CD4-positive, CD25-positive, alpha-beta regulatory T cell (primary cell): ENCODE measurements at places on chromosomes 12 and 14. TPM values are rescaled to one million over a fixed set of nuclear protein-coding genes. Genes with fewer than 3 reads are reported as not detected.
A peak's percentile ranks its signal among the peaks of the same experiment; 100 is the strongest.

GRCh38 chr14:89476354-89476896, 59.4 kb upstream of the FOXN3 start:
- no peak overlapping the region for H3K4me3 ChIP-seq
- DNase-seq, result no peak
- no peaks in the 10 kb centered on the region for H3K27me3 ChIP-seq

DNA sequence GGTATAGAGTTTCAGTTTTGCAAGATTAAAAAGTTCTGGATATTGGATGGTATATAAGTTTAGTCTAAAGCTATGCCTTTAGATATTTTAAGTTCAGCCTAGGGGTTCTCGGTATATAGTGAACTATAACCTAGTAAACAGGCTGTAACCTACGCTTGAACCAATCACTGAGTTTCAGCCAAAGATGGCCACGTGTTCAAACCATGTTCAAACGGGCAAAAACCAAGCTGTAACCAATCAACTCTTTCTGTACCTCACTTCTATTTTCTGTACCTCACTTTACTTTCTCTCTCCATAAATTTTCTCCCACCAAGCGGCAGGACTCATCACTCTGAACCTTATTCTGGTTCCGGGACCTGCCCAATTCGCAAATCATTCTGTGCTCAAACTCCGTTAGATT, 1.4 kb downstream of the TMBIM4 start:
- H3K27ac ChIP-seq, result peak overlapping the region; percentile 96
- peaks cover 9% of the 10 kb centered on the region for H3K36me3 ChIP-seq
- peaks cover 27% of the 10 kb centered on the region for H3K4me1 ChIP-seq
- no peak for DNase-seq

GRCh38 chr12:52058631-52059361, 7.6 kb downstream of the NR4A1 start:
- no peak overlapping the region for H3K4me3 ChIP-seq
- no peaks in the 10 kb centered on the region for H3K36me3 ChIP-seq
- H3K27me3 ChIP-seq, result no peaks in the 10 kb centered on the region
- no peaks in the 10 kb centered on the region for H3K4me1 ChIP-seq

GRCh38 chr12:113462117-113462774, 9.4 kb downstream of the LHX5 start:
- no peak overlapping the region for H3K27ac ChIP-seq
- peak; percentile 54 for DNase-seq
- H3K27me3 ChIP-seq, result peaks cover 20% of the 10 kb centered on the region
- peak overlapping the region; percentile 49 for H3K4me3 ChIP-seq
- H3K36me3 ChIP-seq, result no peaks in the 10 kb centered on the region

DNA sequence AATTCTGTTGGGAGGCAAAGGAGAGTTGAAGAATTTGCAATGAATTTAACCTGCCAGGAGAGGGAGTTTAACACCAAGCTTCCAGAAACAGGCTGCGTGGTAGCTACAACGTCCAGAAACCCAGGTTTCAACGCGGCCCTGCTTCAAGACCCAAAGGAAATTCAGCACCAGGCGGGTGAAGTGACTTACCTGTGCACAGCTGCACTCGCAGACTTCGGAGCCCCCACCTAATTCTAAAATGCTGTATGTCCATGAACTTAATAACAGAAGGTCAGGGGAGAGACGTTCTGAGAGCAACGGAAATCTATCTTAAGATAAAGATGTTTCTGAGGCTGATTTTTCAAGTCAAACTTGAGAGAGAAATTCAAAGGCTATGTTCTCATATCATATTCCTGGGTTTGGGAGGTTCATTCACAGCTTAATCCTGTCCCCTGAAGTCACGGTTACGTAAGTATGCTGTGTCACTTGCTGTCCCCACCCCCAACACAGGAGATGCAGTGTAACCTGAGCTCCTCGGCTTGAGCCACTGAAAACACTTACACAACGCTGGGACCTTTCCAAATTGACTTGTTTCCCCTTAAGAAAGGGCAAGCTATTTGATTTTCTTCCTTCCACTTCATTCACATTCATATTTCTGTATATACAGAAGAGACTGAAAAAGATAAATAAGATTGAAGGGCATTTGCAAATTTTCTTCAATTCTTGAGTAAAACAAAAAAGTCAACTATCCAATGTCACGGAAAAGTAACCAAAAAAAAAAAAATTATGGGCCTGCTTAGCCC, 22.7 kb downstream of the CLIP1 start:
- H3K4me1 ChIP-seq, result peaks cover 15% of the 10 kb centered on the region
- H3K27ac ChIP-seq, result peak overlapping the region; percentile 73
- peak; percentile 86 for DNase-seq
- H3K4me3 ChIP-seq, result peak overlapping the region; percentile 69
- peaks cover 3% of the 10 kb centered on the region for H3K36me3 ChIP-seq

DNA sequence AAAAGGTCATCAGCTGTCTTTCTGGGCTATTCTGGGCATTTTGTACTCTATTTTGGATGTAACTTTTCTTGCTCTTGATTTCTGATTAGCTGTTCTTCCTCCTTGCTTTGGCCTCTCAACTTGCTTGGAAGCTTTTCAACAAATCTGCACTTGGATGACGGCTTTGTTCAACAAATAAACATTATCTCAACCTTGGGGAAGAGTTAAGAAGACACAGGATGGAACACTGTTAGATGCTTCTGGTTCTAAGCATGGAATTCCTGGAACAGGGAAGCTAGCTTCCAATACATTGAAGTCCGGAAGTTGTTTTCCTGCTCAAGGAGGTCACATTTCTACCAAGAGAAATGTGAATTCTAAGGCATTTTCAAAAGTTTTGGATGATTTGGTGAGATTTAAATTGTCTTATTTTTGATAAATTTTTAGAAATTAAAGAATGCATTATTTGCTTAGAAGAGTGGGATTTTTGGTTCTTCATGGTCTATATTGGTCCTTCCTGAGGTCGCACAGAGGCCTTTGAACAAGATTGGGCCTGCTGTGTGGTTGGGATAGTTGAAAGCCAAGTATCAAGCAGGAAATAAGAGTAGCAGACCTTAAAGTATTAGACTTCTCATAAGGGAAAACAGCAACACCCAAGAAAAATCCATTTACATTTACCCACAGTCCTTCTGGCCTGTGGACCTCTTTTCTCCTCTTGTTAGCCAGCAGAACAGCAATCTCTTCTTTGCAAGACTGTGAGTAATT, 59.2 kb downstream of the PPFIBP1 start:
- H3K36me3 ChIP-seq, result no peaks in the 10 kb centered on the region
- no peaks in the 10 kb centered on the region for H3K4me1 ChIP-seq
- no peak overlapping the region for H3K27ac ChIP-seq
- DNase-seq, result no peak

DNA sequence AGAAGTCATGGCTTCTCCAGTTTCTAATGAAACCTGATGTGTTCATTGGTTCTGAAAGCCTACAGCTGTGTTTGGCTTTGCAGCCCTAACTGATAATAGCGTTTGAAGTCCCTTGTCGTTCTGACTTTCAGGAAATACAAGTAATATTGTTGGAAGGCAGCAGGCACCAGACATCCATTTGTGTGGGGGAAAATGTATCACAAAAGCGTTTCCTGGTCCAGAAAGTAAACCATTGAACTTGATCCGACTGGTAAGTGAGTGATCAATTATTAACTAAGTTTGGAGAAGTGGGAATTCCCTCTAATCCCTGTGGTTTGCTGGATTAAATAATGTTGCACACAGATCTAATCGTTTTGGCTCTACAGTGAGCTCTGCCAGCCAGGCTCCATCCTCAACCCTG, 77.3 kb upstream of the LTA4H start:
- H3K27ac ChIP-seq, result no peak overlapping the region
- H3K36me3 ChIP-seq, result no peaks in the 10 kb centered on the region
- H3K4me1 ChIP-seq, result peaks cover 10% of the 10 kb centered on the region
- H3K4me3 ChIP-seq, result no peak overlapping the region

GRCh38 chr14:76755610-76756370, 5.5 kb upstream of the VASH1 start:
- H3K4me1 ChIP-seq, result peaks cover 2% of the 10 kb centered on the region
- no peak overlapping the region for H3K4me3 ChIP-seq
- H3K27ac ChIP-seq, result no peak overlapping the region
- H3K36me3 ChIP-seq, result no peaks in the 10 kb centered on the region
- DNase-seq, result no peak

- H3K4me1 ChIP-seq, result no peaks in the 10 kb centered on the region
- H3K36me3 ChIP-seq, result no peaks in the 10 kb centered on the region
- H3K27me3 ChIP-seq, result no peaks in the 10 kb centered on the region
- H3K4me3 ChIP-seq, result no peak overlapping the region
Measured at GRCh38 chr12:20040831-20041230, 327.5 kb upstream of the PDE3A start.

DNA sequence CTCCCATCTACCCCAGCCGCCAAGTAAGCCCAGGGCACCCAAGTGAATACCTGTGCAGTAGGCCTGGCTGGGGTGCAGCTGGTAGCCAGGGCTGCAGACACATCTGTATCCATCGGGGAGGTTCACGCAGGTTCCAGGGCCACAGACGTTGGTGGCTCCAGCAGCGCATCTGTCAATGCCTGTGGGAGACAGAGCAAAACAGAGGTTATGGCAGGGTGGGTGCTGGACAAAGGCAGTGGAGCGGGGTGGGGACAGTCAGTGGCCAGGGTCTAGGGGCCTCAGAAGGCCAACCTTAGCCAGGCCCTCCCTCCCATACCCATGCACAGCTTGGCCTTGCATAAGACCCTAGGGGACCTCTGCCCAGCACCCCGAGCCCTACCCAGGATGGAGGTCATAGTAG, 29.2 kb downstream of the ISCA2 start:
- no peak overlapping the region for H3K27ac ChIP-seq
- H3K4me3 ChIP-seq, result no peak overlapping the region
- H3K27me3 ChIP-seq, result no peaks in the 10 kb centered on the region
- H3K4me1 ChIP-seq, result no peaks in the 10 kb centered on the region
- no peaks in the 10 kb centered on the region for H3K36me3 ChIP-seq

DNA sequence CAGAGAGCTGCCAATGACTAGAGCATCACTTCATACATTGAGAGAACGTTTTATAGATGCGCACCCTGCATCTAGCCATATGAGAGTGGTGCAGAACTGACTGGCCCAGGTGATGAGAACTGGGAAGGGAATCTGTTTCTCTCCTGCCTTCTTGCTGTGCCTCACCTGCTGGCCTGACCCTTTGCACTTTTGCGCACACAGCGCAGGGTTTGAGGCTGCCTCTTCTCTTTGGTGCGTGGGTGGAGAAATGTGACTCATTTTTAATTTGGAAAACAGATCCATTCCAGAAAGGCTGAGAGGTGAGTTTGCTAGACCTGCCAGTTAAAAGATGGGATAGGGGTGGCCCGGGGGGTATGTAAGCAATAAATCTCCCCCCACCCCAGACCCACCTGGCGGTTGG, 453 bp upstream of the ESRRB start:
- H3K27ac ChIP-seq, result no peak overlapping the region
- H3K36me3 ChIP-seq, result no peaks in the 10 kb centered on the region
- H3K4me3 ChIP-seq, result no peak overlapping the region
- no peaks in the 10 kb centered on the region for H3K4me1 ChIP-seq

DNA sequence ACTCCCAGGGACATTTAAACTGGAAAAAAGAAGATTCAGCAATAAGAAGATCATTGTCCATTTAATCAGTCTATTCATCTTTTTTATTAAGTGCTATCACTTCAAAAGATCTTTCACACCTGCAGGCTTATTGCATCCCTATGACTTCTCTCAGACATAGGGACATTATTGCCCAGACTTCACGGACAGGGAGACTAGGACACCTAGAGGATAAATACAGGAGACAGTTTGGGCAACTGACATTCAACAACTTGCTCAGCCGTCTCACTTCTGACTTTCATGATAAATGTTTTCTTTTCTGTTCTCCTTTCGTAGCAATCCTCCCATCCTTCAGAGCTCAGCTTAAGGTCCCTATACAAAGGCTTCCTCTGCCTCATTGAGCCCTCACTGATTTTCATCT, 84.3 kb downstream of the TMEM30B start:
- H3K27ac ChIP-seq, result no peak overlapping the region
- peaks cover 16% of the 10 kb centered on the region for H3K27me3 ChIP-seq
- DNase-seq, result no peak
- no peaks in the 10 kb centered on the region for H3K36me3 ChIP-seq

- peaks cover 19% of the 10 kb centered on the region for H3K4me1 ChIP-seq
- no peak overlapping the region for H3K4me3 ChIP-seq
- no peak overlapping the region for H3K27ac ChIP-seq
- H3K27me3 ChIP-seq, result no peaks in the 10 kb centered on the region
- no peak for DNase-seq
Measured at GRCh38 chr12:124390442-124391097, 95.7 kb downstream of the RFLNA start.

DNA sequence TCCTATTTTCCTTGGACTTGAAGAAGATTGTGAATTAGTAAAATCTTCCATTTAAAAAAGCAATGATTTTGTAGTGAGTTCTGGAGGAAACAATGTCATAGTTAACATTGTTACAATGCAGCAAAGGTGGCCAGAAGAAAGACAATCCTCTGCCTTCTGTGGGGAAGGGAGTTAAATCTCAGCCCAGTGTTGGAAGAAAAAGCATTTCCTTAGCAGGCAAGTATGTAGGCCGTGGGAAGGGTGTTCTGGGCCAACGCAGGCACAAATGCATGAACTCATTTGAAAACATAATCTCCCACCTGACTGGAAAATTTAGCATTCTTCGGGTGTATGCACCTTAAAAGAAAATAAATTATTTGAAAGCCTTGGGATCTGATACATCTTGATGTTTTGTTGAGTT, 258.6 kb downstream of the ADAMTS20 start:
- no peak overlapping the region for H3K27ac ChIP-seq
- DNase-seq, result no peak
- no peaks in the 10 kb centered on the region for H3K4me1 ChIP-seq
- H3K36me3 ChIP-seq, result no peaks in the 10 kb centered on the region

GRCh38 chr12:10551375-10551774, 45.7 kb downstream of the EIF2S3B start:
- no peak overlapping the region for H3K4me3 ChIP-seq
- H3K27me3 ChIP-seq, result no peaks in the 10 kb centered on the region
- H3K27ac ChIP-seq, result no peak overlapping the region
- H3K36me3 ChIP-seq, result no peaks in the 10 kb centered on the region
- H3K4me1 ChIP-seq, result no peaks in the 10 kb centered on the region

DNA sequence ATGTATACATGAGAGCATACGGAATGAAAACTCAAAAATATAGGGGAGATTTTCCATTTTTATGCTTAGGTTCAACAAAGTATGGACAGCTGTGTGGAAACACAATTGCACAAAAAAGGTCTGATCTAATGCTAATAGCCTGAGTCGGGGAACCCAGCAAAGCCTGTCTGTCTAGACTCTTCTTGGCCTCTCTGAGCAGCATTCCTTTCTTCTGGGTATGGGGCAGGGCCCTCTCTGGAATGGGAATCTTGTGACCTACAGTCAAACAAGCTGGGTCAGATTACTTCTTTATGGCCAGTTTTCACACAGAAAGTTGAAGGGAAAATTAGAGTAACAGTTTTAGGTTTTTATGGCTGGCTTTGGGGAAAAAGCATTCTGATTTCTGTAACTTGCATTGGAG, 534.0 kb upstream of the LMO3 start:
- no peaks in the 10 kb centered on the region for H3K4me1 ChIP-seq
- no peak overlapping the region for H3K4me3 ChIP-seq
- no peak overlapping the region for H3K27ac ChIP-seq
- DNase-seq, result no peak

KLRC1 gene
- total RNA-seq, result not detected

SLC17A8 gene
- not detected for total RNA-seq

CBLN3 gene
- total RNA-seq, result 3.2 TPM

DEPDC4 gene
- total RNA-seq, result not detected

WNT5B gene
- total RNA-seq, result not detected

SOX5 gene
- total RNA-seq, result not detected

SELPLG gene
- total RNA-seq, result 218 TPM

C12orf50 gene
- total RNA-seq, result 0.15 TPM
